ENCODE measurements at places on chromosomes 12 and 14.

DNA sequence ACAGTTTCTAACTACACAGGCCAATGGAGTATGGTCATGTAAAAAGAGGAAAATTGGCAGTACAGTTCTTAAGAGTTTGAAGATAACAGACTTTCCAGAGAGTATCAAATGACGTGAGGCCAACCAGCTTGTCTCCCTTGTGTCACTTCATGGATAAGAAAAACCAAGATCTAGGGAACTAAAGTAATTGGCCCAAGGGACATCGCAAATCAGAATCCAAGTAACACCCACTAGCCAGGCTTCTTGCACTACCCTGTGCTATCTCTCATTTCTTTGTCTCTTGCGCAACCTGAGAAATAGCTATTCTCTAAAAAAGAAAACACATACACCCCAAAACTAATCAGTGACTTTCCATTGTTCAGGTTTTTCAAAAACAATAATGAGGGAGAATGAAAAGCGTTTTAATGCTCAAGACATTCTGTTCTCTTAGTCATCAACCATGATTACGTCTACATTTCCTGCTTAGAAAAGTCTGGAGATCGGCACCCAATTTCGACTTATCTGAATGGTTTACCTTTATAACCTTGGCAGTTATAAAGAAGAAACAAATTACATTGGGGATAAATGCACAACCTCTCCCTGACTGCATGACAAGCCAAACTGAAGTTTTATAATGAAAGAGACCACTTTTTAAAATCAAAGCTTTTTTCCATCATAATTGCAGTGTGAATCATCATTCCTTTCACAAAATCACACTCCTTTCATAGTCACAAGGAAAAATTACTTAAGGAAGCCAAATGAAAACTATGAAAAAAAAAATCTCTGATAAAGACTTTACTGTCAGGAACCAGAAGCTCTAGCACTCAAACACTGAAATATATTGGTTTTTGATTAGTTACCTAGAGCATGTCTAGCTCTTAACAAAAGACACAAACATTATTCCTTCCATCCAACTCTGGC lies 42.1 kb downstream of the TMTC1 start:
- no peak for DNase-seq

- DNase-seq, result no peak
Measured at GRCh38 chr14:93073910-93074769, 41.6 kb downstream of the ITPK1 start.

- DNase-seq, result no peak
Measured at GRCh38 chr12:69751476-69751875, 12.8 kb downstream of the RAB3IP start.

- DNase-seq, result no peak
Measured at GRCh38 chr12:116137318-116137717, 140.2 kb downstream of the MED13L start.

- no peak for DNase-seq
Measured at GRCh38 chr14:100950024-100950423, 46.5 kb upstream of the RTL1 start.

DNA sequence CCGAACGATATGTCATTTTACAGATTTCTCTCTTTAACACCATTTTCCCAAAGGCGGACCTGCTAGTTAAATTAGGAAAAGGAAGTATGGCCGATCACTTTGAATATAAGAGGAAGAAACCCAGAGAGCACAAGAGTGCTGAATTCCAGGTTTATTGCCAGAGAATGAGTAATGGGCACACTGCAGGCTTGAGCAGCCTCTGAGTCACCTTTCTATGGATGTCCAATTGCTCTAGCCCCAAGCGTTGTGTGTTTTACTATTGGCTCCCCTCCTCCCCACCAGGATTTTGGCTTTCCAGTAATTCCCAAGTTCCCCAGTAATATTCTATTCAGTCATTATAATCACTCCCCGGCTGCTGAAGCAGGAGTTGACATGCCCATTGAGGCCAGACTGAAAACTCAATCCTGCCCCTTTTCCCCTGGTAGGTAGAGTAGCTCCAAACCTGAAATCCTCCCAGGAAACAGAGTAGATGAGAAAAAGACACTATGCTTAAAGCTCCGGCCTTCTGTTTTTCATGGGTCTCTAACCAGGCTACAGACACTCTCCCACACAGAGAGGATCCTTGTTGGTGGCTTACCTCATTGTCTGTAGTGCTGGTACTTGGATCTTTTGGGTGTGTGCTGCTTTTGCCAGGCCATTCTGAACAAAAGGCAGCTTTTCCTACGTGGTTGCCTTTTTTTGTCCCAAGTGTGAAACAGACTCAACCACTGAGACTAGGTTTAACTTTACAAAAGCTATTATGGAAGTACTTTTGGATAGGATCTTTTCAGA lies 704.3 kb upstream of the FLRT2 start:
- no peak for DNase-seq

GRCh38 chr12:88334271-88334670 lies 192.2 kb downstream of the TMTC3 start:
- no peak for DNase-seq

DNA sequence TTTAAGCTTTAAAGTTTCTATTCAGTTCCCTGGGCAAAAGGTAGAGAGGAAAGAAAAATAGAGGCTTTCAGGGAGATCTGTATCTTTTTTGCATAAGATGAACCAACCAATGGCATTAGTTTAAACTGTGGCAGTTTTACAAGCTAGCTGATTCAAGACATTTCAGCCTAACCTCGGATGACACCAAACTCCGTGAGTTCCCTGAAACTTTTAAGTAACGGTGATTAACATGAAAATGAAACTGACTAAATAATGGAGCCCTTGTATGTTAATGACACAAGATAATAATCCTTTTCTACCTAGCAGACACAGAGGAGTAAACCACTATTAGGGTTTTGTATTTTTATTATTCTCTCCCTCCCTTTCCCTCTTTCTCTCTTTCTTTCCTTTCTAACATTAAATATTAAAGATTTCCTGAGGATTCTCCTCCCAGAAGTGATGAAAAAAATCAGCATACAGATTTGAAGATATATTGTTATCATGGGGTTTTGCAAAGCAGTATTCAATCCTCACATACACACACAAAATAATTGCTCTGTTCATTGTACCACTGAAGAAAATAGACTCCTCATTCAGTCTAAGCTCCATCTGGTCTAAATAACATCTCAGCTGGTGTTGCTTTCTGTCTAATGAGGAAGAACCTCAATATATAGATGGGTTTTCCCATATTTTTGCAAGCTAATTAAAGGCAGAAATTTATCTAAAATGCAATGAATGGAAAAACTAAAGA lies 483.8 kb downstream of the NOVA1 start:
- no peak for DNase-seq

DNA sequence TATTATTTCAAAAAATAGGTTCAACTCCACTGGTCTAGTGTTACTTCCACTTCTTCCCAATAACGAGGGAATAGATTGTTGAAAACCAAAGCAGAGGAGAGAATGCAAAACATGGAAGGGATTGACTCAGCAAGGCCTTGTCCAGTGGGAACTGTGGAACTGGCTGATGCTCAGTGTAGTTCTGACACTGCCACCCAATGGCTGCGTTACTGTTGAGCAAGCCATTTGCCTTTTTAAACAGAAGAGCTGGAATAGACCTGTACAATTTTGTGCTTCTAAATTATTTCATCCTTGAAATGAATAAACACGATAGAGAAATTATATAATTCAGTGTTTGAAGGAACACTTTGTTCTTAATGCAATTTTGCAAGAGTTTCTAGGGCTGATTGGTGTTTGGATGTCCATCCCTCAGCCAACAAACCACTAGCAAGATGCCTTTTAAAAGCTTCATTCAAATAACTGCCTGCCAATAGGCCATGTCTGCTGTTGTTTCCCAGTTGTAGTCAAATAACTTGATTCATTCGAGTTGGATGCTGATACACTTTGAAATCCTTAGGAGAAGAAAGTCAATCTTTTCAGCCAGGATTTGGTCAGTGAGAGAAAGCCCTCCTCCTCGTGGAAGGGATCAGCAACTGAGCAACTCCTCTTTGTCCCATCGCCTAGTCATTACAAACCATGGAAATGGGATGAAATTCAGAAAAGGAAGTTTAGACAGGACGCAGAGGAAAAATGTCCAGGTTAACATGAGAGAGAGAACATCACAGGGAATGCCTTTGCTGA lies 7.3 kb upstream of the MGP start:
- DNase-seq, result no peak

DNA sequence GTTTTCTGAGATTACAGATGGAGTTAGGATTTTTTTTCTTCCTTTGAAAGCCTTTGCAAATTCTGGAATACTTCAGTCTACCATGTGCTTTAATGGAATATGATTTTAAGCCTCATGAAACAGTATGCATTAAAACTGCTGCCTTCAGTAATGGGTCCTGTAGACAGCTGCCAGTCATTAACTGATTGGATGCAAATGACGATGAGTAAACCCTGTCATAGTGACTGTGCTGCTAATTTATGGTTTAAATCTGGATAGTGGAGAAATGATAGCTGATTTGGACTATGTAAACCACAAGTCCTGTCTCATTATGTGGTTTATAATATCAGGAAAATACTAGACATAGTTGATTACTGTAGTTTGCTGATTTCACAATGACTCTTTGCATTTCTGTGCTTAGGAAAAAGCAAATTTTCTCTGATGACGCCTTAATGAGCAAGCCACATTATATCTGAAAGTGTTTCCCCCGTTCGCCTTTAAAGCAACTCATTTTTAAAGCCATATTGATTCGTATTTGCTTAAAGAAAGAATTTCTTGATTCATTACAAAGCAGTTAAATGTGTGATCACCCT lies 217.6 kb downstream of the TMTC2 start:
- DNase-seq, result no peak

- no peak for DNase-seq
Measured at GRCh38 chr14:38583471-38583870, 327.6 kb upstream of the CLEC14A start.

GRCh38 chr12:87768501-87769287 lies 260.5 kb downstream of the C12orf50 start:
- no peak for DNase-seq

DNA sequence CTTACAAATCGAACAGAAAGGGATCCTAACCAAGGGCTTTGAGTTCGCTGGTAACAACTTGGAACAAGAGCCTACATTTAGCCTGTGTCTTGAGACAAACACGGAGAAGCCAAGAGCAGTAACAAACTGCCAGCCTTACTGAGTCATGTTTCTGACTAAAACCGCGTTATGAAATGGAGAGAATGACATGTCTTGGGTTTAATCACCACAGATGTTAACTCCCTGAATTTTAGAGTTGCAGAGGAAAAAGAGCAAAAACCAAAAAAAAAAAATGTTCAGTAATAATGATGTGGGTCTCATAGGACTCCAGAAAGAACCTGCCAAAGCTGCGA lies 1.0 kb downstream of the BLTP3B start:
- DNase-seq, result no peak

- no peak for DNase-seq
Measured at GRCh38 chr14:79062226-79062625, 892.1 kb downstream of the NRXN3 start.

DNA sequence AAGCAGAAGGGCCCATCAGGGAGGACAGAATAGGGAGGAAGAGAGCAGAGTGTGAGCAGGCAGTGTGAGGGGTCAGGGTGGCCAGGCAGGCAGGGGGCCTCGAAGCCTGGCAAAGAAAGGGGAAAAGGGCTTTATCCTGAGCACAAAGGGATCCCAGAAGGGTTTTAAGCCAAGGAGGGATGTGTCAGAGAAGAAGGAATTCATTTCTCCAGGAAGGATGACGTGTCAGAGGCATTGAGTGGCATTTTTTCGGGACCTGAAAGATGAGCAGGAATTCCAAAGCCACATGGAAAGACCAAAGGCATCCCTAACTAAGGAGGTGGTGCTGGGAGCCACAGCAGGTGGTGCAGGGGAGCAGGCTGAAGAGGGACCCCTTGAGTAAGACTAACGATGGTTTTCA lies 132.1 kb downstream of the DICER1 start:
- DNase-seq, result no peak

- no peak for DNase-seq
Measured at GRCh38 chr12:66851134-66851533, 172.3 kb upstream of the GRIP1 start.

GRCh38 chr12:70639535-70639934 lies 2.3 kb upstream of the PTPRB start:
- no peak for DNase-seq

- no peak for DNase-seq
Measured at GRCh38 chr14:55593698-55594097, 13.7 kb downstream of the KTN1 start.

GRCh38 chr12:94169495-94169894 lies 21.1 kb downstream of the PLXNC1 start:
- peak; percentile 77 for DNase-seq

GRCh38 chr14:24238123-24238522 lies 4.3 kb downstream of the TINF2 start:
- DNase-seq, result no peak

GRCh38 chr12:47032644-47033043 lies 46.8 kb upstream of the PCED1B start:
- peak; percentile 34 for DNase-seq

GRCh38 chr12:6541371-6542165 lies 7.3 kb downstream of the GAPDH start:
- no peak for DNase-seq

DNA sequence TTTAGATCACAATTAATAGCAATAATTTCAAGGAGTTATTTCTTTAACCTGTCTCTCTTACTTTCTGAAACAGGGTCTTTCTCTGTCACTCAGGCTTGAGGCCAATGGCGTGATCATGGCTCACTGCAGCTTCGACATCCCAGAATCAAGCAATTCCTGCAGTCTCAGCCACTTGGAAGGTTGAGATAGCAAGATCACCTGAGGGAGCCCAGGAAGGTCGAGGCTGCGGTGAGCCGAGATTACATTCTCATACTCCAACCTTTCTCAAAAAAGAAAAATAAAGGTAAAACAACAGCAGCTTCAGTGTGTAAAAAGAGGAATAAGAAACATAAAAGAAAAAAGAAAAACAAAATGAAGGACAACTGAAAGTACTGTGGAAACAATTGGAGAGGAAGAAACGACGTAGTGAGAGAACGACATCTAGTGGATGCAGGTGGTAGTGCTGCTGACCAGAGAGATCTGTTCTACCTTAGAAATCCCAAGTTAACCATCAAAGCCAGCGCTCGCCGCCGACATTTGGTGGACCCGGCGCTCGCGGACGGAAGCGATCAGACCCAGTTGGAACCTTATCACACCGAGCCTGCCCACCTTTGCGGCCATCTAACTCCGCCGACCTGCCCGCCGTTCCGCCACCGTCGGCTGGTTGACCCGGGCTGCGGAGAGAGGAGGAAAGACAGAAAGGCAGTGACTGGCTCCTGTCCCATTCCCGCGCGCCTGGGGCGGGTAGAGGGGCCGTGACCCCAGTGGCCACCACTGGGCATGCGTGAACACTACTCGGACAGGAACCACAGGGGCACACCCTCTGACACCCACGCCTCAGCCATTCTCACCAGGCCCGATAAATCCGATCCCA lies 196.1 kb downstream of the ALG10 start:
- DNase-seq, result peak; percentile 66

DNA sequence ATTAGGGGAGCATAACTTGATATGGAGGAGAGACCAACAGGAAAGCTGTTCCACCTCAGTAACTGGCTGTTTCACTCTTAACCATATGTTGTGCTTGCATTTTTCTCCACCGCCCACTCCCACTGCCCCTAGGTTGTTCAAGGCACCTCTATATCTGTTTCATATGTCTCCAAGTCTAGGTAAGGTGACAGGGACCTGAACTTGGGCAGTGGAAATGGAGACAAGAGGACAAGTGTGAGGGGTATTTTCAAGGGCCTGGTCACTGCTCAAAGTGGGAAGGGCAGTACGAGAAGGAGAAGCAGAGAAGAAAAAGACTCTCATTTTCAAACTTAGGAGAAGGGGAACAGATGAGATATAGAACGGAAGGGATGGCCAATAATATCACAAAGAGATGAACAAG lies 3.1 kb downstream of the SLC38A1 start:
- no peak for DNase-seq

Data from Jurkat, Clone E6-1 (cell line).